Adipose tissue (tissue), 3 donors: ENCODE measurements at places on chromosomes 4 and X. TPM values are rescaled to one million over a fixed set of nuclear protein-coding genes. Genes with fewer than 3 reads are reported as not detected.

The TLR8 gene
- 3.4 TPM for polyA plus RNA-seq

The FAT4 gene
- polyA plus RNA-seq: 1.5 TPM

The TBC1D25 gene
- polyA plus RNA-seq: 11.7 TPM

The NLGN4X gene
- 0.35 TPM for polyA plus RNA-seq

The CENPVL1 gene
- not detected for polyA plus RNA-seq

The ADAMTS3 gene
- 0.13 TPM for polyA plus RNA-seq
